ENCODE measurements at places on chromosomes 5 and 9.

GRCh38 chr5:40679913-40680681 is at the start of gene PTGER4:
Gene PTGER4, plus strand, starts transcription at chr5:40679915. Its CDS starts 1,079 bp downstream, at chr5:40680994.
- peak; percentile 75 for DNase-seq

DNA sequence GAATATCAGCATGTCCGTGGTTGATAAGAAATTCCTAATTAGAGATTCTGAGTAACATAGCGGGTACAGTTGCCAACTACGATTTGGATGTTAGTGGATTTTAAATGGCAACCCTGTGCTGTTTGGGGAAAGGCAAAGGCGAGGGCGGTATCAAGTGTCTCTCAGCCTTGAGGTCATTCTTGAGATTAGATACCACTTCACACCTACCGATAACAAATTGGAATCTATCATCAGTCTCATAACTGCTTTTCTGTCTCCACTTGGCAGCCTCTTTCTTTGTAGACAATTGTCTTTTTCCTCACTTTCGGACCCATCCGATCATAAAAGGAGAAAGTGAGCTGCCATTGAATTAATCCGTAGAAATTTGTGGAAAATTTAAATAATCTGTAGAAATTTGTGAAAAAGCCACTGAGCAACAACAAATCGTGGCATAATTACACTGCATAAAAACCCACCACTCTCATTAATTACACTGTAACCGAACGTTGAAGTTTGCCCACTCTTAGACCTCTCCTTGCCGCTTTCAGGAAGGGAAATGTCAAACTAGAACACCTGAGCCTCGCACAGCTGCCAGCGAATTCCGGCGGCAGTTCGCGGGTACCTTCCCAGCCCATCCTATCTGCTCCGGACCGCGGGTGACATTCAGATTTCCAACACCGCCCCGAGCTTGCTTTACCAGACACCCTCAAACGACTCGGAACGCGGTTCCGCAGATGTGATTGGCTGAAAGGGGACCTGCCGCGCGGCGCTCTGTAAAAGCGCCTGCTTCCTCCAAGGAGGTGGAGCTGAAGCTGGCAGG is 849 bp upstream of the RGMB start:
- peak; percentile 89 for DNase-seq

GRCh38 chr9:128149951-128150593 is 819 bp downstream of the LCN2 start:
- no peak for DNase-seq

DNA sequence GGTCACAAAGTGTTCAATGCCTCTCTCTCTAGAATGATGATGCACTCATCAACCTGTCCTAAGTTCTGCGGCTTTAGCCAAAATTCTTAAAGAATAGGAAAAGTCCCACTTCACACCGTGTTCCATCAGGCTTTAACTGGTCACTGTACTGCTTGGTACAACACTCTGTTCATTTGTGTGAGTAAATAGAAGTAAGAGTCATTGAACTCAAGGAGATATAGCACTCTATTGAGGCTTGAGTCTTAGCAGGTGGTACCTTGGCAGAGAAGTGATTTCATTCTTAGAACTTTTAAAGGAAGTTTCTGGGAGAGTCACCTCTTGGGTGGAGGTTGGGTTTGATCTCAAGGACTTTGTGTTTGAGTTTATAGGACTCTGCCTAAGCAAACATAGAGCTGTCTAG is 92.6 kb downstream of the TENT4A start:
- no peak for DNase-seq

DNA sequence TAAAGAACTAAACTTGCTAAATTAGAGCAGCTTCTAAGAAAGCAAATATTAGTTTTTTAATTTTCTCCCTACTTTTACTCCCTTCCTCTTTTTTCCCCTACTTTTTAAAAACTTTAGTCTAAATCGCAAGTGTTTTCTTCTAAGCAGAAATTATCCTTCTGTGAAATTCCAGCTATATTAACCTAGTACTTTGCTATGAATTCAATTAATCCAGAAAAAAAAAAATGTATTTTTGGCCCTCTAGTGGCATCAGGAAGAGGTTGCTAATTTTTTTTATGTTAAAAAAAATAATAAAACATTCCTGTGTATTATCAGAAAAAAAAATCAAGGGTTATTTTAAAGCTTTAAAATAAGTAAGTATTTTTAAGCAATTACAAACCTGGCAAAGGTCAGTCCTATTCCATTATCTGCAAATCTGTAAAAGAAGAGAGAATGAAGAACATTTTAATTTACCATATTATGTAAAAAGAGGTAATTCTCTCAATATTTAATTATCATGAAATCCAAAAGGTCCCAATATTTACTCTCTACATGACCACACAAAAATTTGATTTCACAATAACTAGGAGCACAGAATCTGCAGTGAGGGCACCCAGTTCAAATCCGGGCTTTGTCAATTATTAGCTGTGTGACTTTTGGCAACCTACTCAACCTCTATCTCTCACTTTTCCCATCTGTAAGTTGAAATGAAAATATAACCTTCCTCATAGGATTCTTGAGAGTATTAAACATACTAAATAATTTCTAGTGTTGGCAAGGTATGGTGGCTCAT is 52.0 kb downstream of the CEMIP2 start:
- no peak for DNase-seq

DNA sequence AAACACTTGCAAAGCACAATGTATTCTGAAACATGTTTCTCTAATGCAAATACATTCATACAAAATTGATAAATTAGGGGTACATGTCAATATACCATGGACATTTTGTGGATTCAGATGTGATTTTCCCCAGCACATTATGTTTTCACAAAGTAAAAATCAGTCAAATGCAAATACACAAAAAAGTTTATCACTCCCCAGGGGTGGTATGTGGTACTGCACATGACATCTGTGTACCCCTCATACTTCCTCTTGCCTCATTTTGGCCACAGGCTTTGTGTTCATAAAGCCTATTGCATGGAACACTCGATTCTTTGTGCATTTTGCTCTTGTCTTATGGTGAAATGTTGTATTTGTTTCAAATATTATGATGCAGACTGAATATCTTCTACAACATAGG is 116.8 kb upstream of the PDE4D start:
- DNase-seq = no peak

DNA sequence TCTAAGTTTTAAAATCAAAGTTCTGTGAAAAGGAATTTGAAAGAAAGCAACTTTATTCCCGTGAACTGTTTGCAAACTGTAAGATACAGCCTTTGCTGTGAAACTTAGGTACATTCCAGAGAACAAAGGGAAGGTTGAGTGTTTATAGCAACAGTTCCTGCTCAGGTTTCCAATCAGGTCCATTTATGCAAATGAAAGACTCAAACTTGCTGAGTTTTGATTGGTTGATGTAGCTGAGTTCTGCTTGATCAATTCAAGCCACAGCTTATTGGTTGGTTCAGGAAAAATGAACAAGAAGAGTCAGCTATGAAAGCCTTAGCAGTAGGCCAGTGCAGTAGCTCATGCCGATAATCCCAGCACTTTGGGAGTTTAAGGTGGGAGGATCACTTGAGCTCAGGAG is 37.9 kb downstream of the SLC27A6 start:
- DNase-seq = no peak

GRCh38 chr5:157865781-157866180 is 6.8 kb upstream of the CLINT1 start:
- no peak for DNase-seq

GRCh38 chr9:95870906-95871305 is 4.6 kb upstream of the ERCC6L2 start:
- no peak for DNase-seq

- DNase-seq = no peak
These were observed 180.5 kb downstream of the PCSK1 start for GRCh38 chr5:96252596-96252995.

DNA sequence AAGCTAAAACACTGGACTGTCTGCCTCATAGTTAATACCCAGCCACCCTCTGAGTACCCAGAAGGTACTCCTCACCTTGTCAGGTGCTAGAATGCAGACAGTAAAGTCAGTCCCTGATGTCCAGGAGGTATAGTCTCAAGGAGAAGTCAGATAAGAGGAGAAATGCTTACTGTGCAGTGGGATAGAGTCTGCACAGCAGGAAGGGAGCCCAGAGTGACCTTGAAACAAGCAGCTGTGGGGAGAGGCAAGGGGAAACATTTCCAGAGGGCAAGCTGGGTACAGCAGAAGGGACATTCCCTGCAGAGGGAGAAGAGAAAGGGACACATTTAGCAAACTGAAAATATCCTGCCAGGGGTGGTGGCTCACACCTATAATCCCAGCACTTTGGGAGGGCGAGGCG is 122.7 kb downstream of the GCNT1 start:
- DNase-seq = no peak

DNA sequence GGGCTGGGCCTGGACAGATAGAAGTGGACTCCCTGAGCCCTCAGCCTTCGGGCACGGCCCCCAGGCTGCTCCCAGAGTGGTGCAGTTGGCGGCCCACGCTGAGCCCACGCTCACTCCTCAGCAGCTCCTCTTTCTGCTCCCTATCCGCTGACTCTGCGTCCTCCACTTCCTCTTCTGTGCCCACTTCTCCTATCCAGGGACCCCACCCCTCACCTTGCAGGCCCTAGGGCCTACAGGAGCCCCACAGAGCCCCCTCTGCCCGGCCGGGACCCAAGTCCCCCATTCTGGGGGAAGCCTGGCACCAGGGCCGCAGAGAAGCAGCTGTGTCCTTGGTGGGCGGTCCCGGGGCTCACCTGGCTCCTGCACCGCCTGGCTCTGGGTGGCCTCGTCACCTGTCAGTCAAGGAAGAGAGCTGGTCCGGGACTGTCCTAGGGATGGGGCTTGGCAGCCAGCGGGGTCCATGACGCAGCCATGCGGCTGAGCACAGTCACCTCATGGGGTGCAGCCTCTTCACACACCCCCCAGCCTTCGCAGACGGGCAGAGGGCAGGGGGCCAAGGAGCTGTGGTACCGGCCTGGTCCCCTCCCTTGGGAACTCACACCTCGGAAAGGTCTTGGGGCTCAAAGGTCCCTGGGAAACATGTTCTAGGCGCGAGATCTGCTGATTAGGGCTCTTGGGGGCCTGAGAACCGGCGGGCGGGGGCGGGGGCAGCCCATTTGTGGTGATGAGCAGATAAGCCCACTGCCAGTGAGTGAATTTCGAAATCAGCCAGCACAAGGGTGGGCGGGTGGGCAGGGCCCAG is 5.4 kb upstream of the NRARP start:
- no peak for DNase-seq

DNA sequence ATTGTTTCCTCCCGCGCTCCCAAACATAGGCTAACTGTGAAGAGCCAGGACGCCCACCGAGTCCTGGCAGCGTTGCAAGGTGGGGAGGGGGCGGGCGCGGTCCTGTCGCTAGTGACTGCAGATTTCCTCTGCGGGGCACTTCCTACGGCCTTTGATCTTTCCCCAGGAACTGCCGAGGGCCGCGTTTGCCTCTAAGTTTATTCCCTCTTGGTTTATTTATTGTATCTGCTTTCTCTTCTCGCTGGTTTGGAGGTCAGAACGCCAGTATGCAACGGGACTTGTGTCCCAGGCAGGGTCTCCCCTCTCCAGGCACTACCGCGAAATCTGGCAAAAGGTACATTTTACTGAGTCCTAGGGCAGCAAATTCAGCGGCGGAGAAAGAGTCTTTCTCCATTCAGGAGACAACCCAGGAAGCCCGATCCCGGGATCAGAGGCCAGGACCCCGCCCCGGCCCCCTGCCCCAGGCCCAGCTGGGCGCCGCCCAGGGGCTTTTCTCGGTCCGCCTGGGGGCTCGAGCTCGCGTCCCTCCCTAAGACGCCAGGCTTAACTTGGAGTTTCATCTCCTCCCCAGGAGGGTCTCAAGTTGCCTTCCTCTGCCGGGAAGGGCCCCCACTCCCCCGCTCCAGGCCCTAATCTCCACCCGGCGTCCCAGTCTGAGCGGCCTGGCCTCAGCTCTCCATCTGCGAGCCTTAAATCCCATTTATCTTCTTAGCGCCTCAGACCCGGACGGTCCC is 884 bp upstream of the EGFLAM start:
- no peak for DNase-seq

- DNase-seq = peak; percentile 30
These were observed 124.0 kb upstream of the LMX1B start for GRCh38 chr9:126489581-126490213.

DNA sequence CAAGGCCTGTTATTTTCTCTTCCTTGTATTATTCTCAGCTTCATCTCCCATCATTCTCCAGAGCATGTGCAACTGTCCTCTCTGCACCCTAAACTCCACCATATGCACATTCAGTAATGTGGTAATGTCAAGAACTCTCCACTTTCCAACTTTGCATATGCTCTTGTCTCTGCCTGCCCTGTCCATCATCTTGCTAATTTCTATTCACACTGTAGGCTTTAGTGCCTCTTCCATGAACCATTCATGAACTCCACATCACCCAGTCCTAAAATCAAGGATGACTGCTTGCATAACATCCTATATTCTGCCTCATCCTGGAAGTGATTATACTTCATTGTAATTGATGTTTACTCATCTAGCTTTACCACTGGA is 354.8 kb downstream of the PDE4D start:
- DNase-seq = no peak

- DNase-seq = no peak
These were observed 1612.7 kb upstream of the ACO1 start for GRCh38 chr9:30771760-30772159.

DNA sequence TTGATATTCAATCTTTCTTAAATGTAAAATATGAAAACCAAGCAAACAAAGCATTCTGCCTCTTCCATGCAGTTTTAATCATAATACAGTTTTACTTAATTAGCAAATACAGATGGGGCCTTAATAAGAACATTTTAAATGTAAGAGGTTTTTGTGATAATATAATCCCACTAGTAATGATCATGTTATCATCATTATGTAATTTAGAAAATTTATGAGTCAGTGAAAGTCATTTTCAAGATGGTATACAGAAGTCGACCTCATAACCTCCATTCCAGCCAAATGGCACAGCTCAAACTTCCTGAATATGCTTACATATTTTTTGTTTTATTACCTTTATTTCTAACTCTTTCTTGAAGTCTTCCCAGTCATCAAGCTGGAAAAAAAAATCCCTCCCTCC is 102.2 kb upstream of the GNA14 start:
- DNase-seq = no peak

DNA sequence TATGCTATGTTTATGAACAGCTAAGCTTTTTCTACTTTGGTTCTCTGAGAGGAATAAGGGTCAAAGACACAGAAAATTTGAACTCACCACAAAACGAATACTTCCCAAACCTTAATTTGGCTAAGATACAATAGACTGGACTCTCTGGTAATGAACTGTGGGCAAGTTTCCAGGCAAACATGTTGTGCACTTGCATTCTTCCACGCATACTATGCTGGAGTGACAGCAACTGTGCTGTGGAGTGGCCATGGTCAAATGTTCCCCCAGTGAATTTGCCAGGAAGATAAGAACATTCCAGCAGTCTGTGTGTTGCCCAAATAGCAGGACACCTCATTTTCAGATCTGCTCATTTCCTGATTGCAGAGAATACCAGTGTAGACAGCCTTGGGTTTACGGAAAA is 275.3 kb upstream of the IL12B start:
- DNase-seq = no peak

DNA sequence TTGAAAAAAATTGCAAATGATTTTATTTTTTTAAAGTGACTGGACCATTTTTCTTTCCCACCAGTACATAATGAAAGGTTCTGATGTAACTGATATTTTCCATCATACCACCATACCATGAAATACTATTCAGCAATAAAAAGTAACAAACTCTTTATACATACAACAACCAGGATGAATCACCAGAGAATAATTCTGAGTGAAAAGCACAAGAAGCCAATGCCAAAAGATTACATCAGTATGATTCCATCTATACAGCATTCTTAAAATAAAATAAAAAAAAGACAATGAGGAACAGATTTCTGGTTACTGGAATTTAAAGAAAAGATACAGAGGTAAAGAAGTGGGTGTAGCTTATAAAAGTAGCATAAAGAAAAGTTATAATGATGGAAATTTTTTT is 423.7 kb upstream of the ST8SIA4 start:
- no peak for DNase-seq

GRCh38 chr5:14343376-14343775 is 200.2 kb downstream of the TRIO start:
- DNase-seq = no peak

GRCh38 chr5:139650689-139651042 is 2.5 kb downstream of the CXXC5 start:
- DNase-seq = no peak
